ENCODE measurements at places on chromosomes 4 and X.

- no peak for DNase-seq
Observed at GRCh38 chrX:132270699-132271098, 51.5 kb upstream of the RAP2C start.

DNA sequence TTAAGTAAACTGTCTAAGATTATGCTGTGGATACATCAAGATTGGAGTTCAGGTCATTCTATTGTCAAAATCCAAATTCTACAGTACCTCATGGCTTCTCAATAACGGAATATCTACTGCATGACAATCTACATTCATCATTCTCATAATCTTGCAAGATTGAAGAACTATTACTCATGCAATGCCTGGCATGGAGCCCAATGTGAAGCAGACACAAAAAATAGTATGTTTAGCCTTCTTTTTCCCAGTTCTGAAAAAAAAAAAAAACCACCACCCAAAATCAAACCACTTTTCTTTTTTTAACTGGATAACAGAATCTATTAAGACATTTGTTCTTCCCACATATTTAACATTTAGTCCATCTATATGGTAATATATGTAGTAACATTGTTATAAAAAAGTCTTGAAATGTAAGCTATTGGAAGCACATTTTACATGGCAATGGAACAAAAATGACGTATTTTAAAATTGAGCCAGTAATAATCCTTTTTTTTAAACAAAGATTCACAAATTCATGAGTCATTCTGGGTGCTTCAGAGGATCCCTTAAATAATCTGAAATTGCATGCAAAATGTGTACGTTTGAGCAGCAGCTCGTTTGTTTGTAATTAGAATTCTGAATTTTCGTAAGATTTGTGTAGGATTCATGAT is 232.2 kb upstream of the FMR1 start:
- no peak for DNase-seq

- DNase-seq, result no peak
Observed at GRCh38 chrX:16834806-16835205, 35.4 kb downstream of the RBBP7 start.

GRCh38 chr4:188196134-188196735 is 57.0 kb downstream of the TRIML1 start:
- no peak for DNase-seq

GRCh38 chr4:164591666-164592065 is 162.3 kb upstream of the SMIM31 start:
- DNase-seq, result no peak

DNA sequence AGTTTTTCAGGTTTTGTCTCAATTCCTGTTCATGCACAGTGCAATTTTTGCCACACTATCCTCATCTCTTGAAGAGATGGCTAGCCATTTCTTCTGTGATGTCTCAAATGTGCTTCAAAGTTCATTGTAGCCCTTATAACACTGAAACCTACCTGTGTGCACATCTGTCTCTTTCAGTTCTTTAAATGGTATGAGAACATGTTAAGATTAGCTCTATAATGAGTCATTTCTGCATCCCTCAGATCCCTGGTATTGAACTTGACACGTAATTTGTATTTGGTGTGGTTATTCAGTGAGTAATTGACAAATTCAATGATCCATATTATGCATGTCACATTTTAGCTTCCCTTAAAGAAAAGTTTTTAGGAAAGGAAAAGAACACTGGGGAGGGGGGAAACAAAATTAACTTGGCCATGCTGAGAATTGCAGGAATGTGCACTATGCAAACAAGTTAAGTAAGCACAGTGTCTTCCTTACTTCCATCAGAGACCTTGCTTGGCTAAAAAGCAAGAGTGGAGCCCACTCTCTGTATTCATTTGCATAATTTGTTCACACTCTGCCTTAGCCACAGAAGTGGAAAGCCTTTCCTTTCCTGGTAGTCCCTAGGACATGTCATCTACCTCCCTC is 659.8 kb upstream of the MAGEB2 start:
- DNase-seq, result no peak

- DNase-seq, result no peak
Observed at GRCh38 chr4:15577508-15577907, 77.6 kb downstream of the FBXL5 start.

- DNase-seq, result no peak
Observed at GRCh38 chr4:134560728-134561127, 359.1 kb upstream of the PABPC4L start.

DNA sequence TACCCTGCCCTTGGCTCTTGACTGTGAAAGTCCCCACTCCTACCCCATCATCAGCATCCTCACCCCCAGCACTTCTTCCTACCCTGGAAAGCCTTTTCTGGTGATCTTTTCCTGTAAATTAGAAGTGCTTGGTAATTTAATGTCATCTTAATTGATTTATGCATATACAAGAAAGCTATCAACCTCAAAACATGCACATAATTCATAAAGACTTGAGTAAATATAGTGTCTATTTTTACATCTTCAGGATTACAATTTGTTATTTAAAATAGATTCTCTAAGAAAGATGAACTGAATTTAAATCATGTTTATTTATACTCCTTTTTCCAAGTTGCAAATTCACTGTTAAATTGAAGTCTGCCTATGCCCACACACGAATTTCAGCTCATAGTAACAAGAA is 36.0 kb upstream of the EXOC1L start:
- DNase-seq, result no peak

DNA sequence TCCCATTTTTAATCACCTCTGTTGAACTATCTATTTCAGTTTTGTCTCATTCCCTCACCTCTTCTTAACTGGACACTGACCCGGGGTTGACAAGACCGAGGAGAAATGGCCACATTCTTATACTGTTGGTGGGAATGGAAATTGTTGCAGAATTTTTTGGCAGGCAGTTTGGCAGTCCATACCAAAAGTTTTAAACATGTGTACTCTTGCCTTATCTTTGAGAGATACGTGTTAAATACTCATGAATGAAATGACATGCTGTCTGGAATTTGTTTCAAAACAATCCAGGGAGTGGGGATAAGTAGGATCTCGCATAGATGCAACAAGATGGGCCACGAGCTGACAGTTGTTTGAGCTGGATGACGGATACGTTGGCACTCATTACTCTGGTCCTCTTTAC is 12.1 kb downstream of the FGFBP1 start:
- DNase-seq, result no peak

GRCh38 chr4:174503079-174503715 is 19.1 kb downstream of the HPGD start:
- no peak for DNase-seq

DNA sequence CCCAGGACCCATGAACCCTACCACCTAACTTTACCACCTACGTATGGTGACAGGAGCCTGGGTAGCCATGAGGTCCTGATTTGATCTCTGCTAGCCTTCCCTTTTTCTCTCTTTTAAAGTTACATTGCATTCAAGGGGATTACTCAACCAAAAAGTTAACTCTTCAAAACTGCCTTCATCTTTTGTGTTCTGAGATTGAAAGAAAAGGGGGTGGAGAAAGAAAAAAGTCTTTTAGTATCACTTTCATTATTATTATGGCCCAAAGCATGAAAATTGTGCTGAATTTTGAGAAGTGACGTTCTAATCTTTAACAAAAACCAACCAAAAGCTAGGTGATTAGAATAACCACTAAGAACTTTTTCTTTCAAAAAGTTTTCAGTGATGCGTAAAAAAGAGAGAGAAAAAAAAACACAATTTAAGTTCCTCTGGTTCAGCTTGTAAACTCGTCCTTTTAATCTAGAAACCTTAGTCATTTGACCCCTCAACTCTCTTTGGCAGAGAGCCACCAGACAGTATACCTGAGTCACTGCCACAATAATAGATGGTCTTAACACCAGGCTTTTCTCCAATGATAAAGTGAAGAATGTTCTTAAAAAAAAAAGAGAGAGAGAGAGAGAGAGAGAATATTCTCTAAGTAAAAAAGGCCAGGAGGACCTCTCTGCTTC is 347.4 kb upstream of the FGF13 start:
- no peak for DNase-seq

DNA sequence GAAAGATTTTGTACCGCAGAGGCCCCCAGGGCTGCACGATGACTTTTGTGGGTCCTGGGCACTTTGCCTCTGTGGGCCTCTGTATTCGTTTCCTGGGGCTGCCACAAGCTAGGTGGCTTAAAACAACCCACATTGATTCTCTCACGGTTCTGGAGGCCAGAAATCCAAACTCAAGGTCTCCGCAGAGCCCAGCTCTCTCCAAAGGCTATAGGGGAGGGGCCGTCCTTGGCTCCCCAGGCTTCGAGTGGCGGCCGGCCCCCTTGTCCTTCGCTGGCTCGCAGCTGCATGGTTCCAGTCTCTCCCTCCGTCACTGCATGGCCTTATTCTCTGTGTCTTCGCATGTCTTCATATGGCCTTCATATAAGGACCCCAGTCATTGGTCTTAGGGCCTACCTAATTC is 241.2 kb downstream of the EVC2 start:
- no peak for DNase-seq

DNA sequence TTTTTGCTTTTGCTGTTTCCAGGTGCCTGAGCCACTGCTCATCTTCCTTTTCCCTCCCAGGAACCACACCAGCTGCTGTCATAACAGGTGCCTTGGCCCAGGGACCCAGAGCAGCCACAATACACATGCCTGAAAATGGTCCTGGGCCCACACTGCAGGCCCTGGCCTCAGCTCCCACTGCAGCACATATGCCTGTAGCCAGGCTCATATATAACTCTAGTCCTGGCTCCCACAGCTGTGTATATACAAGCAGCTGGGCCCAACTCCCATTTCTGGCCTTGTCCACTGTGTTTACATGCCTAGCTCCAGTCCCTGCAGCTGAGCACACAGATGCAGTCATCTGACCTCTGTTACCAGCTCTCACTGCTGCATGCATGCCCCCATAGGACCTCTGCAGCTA is 930.5 kb downstream of the ADGRL3 start:
- no peak for DNase-seq

GRCh38 chr4:140724760-140725159 is 31.4 kb downstream of the TBC1D9 start:
- no peak for DNase-seq

DNA sequence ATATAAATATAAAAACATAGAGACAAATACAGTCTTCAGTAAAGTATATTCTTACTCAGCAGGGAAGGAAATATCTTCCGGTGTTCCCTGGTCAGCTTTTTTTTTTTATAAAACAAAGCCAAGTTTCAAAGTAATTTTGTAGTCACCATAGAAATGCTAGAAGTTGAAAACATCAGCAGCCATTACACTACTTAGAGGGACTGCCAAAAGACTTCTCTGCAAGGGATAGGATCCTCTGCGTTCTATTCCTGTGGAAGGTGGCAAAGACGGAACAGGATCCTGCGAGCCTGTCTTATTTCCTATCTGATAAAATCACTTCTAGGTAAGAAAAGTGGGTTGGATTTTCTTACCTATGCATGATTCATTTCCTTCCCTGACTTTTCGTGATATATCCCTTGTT is 19.4 kb downstream of the CLDN22 start:
- DNase-seq, result no peak

DNA sequence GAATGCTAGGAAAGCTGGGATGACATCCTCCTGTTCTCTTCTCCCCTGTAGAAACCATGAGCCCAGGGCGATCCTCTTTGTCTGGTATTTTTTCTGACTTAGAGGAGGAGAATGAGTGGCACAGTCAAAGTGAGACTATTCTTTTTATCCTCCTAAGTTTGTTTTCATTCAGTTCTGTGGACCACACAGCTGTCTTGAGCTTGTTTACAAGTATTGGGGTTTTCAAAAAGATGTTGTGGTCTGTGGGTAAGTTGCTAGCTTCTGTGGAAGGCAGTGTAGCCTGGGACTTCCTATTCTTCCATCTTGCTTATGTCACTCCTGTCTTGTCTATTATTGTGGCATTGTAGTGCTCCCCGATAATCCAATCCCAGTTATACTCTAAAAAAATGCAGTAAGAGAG is 223.0 kb downstream of the PAPSS1 start:
- no peak for DNase-seq

DNA sequence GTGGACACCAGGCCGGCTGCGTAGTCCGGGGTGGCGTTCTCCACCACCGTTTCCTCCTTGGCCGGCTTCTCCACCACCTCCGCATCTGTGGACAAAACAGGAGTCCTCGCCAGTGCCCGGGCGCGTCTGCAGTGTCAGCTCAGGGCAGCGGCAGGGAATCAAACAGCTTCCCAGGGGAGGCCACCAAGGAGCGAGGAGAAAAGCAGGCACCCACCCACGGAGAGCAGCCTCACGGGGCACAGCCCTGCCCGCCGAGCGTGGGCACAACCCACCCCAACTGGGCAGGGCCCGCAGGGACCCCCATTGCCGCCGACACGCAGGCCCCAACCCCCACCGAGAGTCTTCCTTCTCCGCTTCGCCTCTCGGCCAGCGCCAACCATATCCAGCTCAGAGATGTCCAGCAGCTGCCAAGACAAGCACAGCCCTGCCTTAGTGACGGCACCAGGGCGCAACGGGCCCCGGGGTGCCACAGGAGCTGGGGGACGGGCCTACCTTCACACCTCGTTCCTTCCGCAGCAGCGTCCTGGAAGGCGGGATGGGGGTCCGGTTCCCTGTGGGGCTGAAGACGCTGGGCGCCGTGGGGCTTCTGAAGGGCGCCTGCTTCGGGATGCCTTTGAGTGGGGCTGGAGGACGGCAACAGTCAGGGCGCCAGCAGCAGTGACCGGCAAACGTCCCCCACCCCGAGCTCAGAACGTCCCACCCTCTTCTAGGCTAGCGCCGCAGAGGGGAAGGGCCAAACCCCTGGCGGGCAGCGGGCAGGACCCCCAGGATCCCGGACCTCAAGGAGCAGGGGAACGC is 22.8 kb downstream of the NELFA start:
- DNase-seq, result no peak

DNA sequence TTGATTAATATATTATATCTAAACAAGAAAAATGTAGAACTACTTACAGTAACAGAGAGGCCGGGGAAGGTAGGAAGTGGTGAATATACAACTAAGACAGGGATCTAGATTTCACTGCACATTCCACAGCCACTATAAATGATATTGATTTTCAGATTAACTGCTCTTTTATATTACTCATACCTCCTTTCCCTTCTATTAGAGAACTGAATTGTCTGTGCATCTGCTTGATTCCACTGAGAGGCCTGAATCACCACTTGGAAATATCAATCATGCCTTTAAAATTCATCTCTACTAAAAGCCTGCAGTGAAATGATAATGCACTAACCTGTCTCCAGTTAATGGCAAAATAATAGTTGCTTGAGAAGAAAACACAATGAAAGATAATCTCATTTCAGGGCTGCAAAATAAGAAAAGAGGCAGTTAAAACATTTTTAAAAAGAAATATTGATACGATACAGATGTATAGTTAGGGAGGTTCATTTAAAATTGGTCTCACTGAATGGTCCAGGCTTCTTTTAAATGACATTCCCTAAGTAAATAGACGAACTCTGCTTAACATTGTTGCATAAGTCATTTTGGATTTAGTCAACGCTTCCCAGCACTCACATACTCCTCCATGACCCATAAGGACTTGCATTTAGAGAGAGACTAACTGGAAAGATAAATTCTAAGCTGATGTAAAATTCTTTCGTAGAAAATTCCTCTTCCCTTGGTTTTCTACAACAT is 3.8 kb downstream of the ANTXR2 start:
- no peak for DNase-seq

- no peak for DNase-seq
Observed at GRCh38 chrX:72102760-72103159, 29.0 kb downstream of the RTL5 start.

- no peak for DNase-seq
Observed at GRCh38 chr4:179586460-179586859, 2144.2 kb upstream of the AGA start.
